Fibroblast of the conjunctiva (primary cell): ENCODE measurements at places on chromosomes 5 and 9.

GRCh38 chr5:174273325-174273724 lies 227.8 kb downstream of the NSG2 start:
- DNase-seq, result no peak

DNA sequence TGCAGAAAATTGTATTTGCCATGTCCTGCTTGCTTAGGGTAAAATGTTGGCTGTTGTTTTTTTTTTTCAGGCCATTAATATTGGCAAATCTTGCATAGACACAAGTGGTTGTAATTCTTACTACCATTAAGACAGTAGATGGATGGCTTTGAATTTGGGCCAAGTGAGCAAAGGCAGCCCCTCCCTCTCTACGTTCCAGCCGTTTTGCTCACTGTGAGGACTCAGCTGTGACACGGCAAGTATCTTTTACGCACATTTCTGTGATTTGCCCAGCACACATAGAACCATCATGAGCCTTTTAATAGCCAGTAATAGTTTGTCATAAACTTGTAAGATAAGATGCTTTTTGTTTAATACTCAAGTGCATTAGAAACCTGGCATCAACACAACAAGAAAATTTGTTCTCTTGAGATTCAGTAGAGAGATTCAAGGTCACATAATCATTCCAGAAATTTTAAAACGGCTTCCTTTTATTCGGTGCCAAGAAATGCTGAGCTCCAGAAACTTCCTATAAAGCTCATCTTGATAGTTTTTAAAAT lies 205.2 kb upstream of the ADCY2 start:
- DNase-seq, result no peak

DNA sequence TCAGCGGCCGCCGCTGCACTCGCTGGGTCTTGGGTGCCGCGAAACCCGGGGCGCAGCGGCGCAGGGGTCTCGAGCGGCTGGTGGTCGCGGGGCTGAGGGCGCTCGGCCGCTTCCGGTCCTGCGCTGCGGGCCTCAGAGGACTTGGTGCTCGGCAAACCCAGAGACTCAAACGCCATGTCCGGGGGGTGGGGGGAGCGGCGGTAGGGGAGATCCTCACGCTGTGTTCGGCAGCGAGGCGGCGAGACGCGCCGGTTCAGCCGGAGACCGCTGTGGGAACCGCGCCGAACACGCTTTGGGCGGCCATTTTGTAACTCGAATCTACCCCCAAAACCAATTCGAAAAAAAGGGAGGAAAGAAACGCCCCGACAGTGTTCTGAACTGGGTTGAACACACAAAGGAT lies 317.5 kb upstream of the CDH18 start:
- no peak for DNase-seq

- no peak for DNase-seq
Observed at GRCh38 chr5:88659529-88660263, 223.3 kb downstream of the MEF2C start.

- DNase-seq, result no peak
Observed at GRCh38 chr5:87020099-87020934, 247.4 kb upstream of the RASA1 start.
